ENCODE measurements at places on chromosomes 7 and 10.
A peak's percentile ranks its signal among the peaks of the same experiment; 100 is the strongest.

- no peak for DNase-seq
Measured at GRCh38 chr7:128909625-128910568, 612 bp downstream of the KCP start.

GRCh38 chr7:107581387-107582013 lies 1.5 kb downstream of the BCAP29 start:
- DNase-seq = no peak

GRCh38 chr7:12687718-12688171 lies 312 bp downstream of the ARL4A start:
- no peak for DNase-seq

DNA sequence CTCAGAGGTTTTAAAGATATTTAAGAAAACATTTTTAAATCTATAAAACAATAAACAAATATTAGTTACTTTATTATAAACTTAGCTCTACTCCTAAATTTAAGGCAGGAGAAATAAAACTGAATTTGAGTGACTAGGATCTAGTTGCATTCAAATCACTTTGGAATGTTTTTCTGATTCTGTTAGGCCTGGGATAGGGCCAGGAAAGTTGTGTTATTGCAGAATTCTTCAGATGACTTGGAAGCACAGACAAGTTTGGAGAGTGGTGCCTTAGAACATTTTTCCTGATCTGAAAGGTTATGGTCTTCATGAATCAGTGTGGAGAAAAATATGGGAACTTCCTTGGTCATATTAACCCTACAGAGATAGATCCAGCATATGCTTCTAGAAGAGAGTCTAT lies 15.6 kb upstream of the SLC25A13 start:
- no peak for DNase-seq

GRCh38 chr10:10986606-10987005 lies 31.1 kb upstream of the CELF2 start:
- DNase-seq = no peak

GRCh38 chr10:96309628-96310320 lies 5.5 kb downstream of the DNTT start:
- DNase-seq = no peak

- DNase-seq = peak; percentile 89
Measured at GRCh38 chr7:55533050-55533728, 39.1 kb downstream of the VOPP1 start.

DNA sequence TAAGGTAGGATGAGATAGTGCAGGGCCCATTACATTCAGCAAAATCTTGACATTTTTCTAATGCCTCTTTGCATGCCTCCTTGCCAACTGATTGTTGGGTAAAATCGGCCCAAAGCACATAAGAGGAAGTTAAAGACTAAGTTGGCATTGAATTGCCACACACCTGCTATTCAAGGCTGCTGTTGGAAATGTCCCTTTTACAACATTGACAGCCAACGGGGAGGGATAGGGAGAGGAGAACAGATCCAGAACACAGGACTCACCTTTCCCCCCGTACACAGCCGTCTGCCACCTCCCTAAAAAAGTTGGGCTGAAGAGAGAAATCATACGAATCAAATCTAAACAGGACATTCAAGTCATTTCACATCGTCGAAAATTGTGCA lies 695 bp downstream of the FAM237B start:
- no peak for DNase-seq
